Stimulated activated CD8-positive, alpha-beta memory T cell treated with anti-CD3 and anti-CD28 coated beads, Interleukin-4, amount 100 ng/mL, for 1 hour (primary cell): ENCODE measurements at places on chromosomes 3 and 15.

DNA sequence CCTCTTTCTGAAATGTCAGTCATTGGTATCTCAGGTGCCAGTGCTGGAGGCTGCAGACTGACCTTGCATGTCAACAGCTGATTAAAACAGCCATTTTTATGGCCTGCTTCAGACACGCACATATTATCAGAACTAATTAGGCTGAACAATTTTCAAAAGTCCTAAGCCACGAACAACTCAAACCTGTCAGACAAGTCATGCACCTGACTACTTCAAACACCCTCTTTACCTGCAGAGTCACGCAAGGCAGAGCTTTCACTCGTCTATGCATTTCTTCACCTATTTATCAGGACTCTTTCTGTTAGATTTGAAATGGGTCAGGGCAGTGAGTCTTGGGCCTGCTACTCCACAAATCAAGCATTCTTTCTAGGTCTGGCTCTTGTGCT lies 26.7 kb downstream of the CLK3 start:
- no peak for DNase-seq

DNA sequence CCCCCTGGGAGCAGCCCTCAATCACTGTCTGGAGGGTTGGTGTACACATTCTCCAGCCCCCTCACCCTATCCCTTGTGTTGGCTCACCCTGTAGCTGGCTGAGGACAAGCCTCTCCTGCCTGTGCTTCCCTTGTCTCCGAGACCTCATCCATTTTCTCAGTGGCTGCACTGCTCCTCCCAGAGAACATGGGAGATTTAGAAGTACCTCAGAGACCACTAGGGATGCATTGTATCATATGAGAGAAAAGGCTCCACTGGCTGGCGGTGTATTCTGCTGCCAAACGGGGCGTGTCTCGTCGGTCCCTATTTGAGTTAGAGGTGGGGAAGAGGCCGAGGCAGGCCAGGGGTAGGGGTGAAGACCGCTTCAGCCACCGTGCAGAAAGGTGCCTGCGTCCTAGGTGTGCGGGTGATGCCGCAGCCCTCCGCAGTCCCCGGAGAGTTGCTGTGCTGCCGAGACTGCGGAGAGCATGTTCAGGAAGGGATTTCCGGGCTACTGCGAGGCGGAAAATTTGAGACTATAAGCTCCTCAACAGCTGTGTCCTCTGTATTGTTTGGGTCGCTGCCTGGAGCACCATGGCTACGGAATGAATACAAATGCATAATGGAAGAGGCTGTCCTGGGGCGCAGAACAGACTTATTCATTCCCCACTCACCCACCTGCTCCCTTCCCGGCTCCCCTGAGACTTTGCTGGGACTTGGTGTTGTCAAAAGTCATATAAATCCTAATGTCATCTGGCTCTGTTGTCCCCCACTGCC lies 43.8 kb downstream of the SPSB4 start:
- DNase-seq = no peak

DNA sequence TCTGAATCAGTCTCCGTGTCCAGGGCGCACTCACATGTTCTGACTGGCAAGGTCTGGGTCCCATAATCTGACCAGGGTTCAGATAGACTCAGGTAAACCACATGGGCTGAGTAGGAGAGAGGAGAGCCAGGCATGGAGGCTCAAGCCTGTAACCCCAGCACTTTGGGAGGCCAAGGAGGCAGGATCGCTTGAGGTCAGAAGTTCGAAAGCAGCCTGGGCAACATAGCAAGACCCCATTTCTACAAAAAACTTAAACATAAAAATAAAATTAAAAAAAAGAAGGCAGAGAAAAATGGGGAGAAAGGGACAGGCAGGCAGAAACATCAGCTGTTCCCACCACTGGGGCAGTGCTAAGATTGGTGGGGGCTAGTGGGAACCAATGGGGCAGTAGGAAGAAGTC lies 5.4 kb downstream of the TMEM43 start:
- no peak for DNase-seq

GRCh38 chr3:42681361-42682038 lies 3.8 kb upstream of the KLHL40 start:
- DNase-seq = no peak

DNA sequence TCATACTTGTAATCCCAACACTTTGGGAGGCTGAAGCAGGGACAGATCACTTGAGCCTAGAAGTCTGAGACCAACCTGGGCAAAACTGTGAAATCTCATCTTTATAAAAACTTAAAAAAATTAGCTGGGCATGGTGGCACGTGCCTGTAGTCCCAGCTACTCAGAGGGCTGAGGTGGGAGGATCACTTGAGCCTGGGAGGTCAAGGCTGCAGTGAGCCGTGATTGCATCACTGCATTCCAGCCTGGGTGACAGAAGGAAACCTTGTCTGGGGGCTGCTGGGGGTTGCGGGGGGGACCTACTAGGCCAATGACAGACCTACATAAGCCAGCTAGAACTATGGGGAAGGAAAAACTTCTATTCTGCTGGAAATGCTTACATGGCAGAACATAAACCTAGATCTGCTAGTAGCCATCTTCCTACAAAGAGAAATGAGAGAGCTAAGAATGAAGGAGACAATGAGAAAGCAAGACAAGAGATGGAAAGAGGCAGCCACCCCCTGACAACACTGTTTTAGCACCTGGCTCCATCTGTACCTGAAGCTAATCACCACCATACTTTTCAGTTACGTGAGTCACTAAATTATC lies 23.9 kb downstream of the FOXP1 start:
- no peak for DNase-seq

DNA sequence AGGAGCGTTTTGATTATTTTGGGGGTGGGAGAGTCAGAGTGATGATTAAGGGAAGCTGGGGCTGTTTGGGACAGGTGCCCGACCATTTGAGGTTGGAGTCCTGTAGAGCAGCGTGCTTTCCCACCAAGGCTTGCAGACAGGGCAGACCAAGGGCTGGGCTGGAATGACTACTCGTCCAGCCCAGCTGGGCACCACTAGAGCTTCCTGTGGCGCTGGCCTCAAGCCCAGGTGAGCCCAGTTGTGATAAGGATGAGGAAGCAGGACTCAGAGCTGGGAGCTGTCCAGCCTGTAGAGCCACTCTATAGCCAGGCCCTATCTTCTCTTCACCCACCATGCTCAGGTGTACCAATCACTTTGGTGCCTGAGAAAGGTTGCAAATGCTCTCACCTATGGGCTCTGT lies 75.8 kb upstream of the ACAN start:
- DNase-seq = no peak

DNA sequence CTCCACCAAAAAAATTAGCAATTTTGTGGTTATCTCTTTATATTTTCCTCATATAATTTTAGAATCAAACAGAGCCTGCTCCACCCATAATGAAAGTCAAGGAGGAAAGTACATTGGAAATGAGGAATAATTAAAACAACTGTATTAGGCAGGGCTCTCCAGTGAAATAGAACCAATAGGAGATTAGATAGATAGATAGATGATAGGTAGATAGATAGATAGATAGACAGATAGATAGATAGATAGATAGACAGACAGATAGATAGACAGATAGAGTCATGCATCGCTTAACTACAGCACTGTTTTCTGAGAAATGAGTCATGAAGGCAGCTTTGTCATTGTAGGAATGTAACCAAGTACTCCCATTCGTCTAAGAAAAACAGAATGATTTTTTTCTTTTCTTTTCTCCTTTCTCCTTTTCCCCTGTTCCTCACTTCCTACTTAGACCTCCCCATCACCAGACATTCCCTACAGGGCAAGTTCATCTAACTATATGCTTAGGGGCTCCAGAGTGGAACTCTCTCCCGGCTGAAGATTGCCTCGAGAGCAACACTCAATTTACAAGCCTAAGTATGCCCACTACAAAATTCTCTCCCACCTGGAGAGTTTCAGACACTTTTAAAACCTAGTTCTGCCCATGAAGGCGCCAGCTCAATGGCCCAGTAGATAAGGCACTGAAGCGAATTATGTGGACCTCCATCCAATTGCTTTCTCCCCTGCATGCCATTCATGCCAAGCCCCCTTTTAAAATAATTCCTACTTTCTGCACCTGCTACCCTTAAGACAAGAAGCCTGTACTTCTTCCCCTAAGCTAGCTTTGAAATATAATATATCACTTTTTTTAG lies 53.3 kb upstream of the LIPC start:
- no peak for DNase-seq

DNA sequence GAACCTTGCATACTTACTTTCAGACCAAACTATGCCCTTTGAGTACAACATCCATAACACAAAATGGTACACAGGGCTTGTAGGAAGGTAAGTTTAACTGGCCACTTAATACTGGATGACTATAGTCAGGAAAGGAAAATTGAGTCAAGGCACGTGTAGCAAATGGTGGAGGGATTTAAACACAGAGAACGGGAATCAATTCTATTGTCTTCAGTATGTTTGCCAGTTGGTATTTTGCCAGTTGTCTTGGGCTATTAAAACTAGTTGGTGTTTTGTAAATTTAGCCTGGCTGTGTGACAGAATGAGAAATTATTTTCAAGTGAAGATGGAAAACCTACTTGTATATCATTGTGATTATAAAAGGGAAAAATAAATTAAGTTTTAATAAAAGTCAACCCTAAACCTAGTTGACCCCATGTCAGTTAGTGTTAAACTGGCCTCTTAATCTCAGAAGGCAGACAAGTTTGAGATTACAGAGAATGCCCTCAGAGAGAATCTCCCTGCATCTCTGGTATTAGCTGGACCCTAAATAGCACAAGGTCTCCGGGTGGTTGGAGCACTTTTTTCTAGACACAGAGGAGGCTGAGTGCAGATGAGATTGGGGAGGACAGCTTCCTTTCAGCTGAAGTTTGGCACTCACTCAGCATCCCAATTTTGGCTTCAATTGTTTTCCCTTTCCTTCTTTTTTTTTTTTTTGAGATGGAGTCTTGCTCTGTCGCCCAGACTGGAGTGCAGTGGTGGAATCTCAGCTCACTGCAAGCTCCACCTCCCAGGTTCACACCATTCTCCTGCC lies 91.2 kb downstream of the MB21D2 start:
- no peak for DNase-seq

DNA sequence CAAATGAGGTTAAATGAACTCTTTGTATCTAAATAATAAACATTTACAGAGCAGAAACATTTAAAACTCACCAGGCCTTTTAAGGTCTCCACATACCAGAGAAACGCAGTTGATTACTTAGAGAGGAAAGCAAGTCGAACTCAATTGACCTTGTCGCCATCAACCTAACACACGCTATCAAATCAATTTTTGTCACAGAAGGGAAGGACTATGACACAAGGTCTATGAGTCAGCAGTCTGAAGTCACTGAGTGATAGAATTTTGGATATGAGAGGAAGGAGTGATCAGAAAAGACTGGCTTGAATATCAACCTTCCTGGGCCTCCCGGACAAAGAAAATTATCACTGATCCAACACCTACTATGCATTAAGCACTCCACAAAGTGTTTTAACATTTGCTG lies 514.4 kb upstream of the ZNF385D start:
- no peak for DNase-seq

- DNase-seq = no peak
Measured at GRCh38 chr3:10340476-10340875, 19.6 kb upstream of the SEC13 start.

GRCh38 chr3:24046214-24046613 lies 101.1 kb downstream of the NR1D2 start:
- DNase-seq = no peak
